ENCODE measurements at places on chromosomes 2 and 18. TPM values are rescaled to one million over a fixed set of nuclear protein-coding genes. Genes with fewer than 3 reads are reported as not detected.

The SCTR gene
- polyA plus RNA-seq = 0.79 TPM

The MC4R gene
- polyA plus RNA-seq = 0.32 TPM

The TXNDC2 gene
- 0.23 TPM for polyA plus RNA-seq

The EML6 gene
- 28.1 TPM for polyA plus RNA-seq

The SIX3 gene
- polyA plus RNA-seq = not detected

The CYS1 gene
- polyA plus RNA-seq = 20.2 TPM

The TMEM87B gene
- polyA plus RNA-seq = 26.2 TPM

The NEB gene
- polyA plus RNA-seq = 697 TPM

The BOK gene
- polyA plus RNA-seq = 67.6 TPM

DNA sequence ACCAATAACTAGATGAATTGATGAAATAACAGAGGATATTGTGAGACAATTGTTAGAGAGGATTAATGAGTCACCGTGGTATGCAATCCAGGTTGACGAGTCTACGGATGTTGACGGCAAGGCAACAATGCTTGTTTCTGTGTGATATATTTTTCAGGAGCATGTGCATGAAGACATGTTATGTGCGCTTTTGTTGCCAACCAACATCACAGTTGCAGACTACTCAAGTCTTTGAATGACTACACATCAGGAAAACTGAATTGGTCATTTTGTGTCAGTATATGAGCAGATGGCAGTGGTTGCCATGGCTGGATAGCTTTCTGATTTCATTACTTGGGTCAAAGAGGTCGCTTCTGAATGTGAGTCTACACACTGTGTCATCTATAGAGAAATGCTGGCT lies 96.8 kb upstream of the CRACDL start:
- DNase-seq = no peak

GRCh38 chr2:168697668-168698121 lies 104.7 kb upstream of the NOSTRIN start:
- no peak for DNase-seq

DNA sequence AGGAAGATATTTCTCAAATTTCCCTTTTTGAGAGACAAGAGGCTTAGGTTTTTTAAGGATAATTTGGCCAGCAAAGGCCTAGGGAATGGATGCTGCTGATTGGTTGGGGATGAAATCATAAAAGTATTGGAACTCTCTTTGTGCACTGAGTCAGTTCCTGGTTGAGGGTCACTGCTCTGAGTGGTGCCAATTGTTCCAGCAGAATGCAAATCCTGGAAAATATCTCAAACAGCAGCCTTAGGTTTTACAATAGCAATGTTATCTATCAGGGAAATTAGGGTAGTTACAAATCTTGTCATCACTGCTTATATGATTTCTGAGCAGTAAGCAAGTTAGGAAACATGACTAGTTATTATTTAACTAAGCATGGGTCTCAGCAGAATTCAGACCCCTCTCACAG lies 96.2 kb downstream of the RAD51AP2 start:
- no peak for DNase-seq

GRCh38 chr2:174158003-174158402 lies 90.3 kb downstream of the OLA1 start:
- DNase-seq = peak; percentile 10

DNA sequence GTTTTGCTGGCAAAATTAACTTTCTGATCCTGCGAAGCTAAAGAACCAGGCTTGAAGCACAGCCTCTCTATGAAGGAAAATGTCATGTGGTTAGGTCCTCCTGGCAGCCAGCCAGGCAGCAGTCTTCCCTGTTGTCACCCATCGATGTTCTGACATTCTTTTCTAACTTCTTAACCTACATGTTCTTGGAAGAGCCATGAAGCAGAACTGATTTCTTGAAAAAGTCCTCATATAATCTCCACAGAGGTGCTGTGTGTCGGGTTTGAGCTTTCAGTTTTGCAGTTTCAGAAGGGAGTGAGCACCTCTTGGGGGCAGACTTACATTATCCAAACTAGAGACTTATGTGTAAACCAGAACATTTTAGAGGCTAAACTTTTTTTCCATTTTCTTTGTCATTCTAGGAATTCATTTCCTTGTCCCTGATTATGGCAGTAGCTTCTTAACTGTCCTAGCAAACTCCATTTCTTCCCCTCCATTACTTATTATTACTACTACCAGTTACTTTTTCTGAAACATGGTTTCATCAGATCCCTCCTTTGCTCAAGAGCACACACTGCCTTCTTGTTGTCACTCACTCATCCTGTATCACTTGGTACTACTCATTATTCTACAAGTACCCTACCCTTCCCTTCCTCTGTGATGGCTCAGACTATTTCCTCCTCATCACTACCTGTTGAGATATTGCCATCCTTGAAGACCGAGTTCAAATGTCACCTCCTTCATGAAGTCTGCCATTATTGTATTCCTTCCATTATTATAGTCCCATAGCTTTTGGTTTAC lies 31.1 kb downstream of the DOK1 start:
- no peak for DNase-seq

GRCh38 chr2:6917761-6918421 lies 679 bp downstream of the RNF144A start:
- DNase-seq = no peak

- DNase-seq = no peak
Observed at GRCh38 chr2:164439885-164440284, 181.4 kb downstream of the GRB14 start.

GRCh38 chr2:37795938-37796337 lies 124.5 kb upstream of the CDC42EP3 start:
- no peak for DNase-seq
